Lower lobe of right lung (tissue), 2 donors: ENCODE measurements at places on chromosomes 2 and 18. TPM values are rescaled to one million over a fixed set of nuclear protein-coding genes. Genes with fewer than 3 reads are reported as not detected.

The SLC4A3 gene
- 1.0 TPM for total RNA-seq

The CHRND gene
- total RNA-seq = not detected

DNA sequence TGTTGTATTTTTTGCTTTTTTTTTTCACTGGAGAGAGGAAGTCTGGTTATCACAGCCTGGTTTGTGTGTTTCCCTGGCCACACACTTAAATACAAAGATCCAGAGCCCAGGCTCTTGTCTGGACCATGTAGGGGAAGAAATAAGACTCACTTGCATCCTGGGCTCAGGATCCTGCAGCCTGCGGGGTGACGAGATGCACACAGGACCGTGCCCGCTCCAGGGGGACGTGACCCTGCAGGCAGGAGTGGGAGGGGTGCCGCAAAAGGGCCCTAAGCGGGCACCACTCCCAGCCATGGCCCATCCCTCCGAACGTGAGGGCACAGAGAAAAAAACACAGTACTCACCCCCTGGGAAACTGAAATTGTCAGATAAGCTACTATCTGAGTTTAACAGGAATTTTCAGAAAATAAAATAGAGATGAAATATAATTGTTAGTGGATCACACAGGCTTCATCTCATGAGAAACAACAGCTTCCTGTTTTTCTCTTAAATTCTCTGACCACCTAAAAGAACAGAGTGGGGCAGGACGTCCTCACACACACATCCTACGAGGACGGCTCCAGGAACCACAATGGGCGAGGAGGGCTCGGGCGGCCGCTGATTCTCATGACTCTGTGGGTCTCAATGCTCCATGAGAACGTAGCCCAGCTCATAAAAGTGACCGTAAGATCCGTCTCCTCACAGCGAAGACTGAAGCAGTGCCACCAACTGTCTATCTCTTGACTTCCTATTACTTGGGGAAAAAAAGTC is 142.6 kb upstream of the ALKAL2 start:
- DNase-seq = no peak

DNA sequence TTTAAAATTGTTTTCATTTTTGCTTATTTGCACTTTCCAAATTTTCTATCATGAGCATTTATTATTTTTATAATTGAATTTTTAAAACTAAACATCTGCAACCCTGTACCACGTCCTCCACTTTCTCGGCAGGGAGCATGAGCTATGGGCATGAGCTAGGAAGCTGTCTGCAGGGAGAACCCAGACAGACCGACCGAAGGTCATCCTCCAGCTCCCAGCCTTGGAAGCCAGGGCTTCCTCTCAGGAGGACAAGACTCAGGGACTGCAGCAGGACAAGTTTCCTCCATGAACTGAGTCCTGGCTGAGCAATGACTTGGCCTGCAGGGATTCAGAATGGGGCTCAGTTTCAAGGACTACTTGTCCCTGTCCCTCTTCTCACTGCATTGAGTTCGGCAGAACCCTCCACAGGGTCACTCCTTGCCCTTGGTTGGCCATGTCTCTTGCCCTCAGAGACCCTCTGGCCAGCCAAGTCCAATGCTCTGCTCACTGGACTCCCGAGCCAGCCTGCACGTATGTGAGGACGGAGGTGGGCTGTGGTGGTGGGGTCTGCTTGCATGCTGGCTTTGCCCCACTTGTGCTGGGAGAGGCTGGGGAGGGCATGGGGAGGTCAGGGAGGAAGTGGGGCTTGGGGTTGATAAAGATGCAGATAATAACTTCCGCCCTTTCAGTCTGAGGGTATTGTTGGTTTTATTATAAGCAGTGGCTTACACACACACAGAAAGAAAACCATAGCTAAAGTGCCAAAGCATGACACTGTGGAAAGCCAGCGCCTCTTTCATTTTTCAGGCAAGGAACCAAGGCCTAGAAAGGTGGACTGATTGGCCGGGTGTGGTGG is 6.6 kb downstream of the NMUR1 start:
- DNase-seq = no peak

DNA sequence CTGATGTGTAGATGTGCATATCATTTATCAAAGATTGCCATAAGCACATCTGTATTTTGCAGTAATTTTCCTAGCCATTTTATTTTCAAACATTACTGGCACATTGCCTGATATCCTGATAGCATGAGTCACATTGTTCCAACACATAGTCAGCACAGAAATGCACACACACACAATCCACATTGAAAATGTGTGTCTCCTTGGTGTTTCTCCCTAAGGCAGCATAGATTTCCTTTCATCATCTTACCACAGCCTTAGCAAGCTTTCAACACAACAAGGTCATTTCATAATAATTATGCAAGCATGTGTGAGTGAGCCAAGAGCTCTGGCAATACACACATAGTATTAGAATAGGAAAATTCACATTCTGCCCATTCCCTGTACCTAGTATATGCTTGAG is 245.4 kb upstream of the MEIS1 start:
- no peak for DNase-seq
